ENCODE measurements at places on chromosomes 7 and 10. TPM values are rescaled to one million over a fixed set of nuclear protein-coding genes. Genes with fewer than 3 reads are reported as not detected.

The ZKSCAN5 gene
- 11.3 TPM for total RNA-seq

The SRRM3 gene
- 1.5 TPM for total RNA-seq

- no peak overlapping the region for H3K27ac ChIP-seq
- H3K27me3 ChIP-seq: no peaks in the 10 kb centered on the region
- no peak overlapping the region for H3K4me3 ChIP-seq
- DNase-seq: no peak
- H3K4me1 ChIP-seq: peaks cover 9% of the 10 kb centered on the region
- no peaks in the 10 kb centered on the region for H3K36me3 ChIP-seq
Observed at GRCh38 chr10:121511943-121512342, 86.3 kb downstream of the FGFR2 start.

DNA sequence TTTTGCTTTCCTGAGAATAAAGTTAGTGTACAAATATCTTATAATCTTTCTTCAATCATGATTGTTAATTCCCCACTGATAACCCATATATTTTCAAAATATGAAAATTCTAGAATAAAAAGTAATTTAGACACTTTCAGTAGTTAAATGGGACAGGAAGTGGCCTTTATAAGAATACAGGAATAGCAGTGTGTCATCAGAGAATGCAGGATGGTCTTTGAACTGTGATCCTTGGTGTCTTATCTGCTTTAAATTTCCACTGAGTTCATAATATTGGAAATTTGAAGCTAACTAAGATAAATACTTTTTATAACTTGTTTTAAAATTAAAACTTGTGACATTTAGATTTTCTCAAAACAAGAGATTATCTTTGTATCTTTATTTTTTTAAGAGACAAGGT lies 75.4 kb downstream of the CREM start:
- H3K4me1 ChIP-seq: peaks cover 5% of the 10 kb centered on the region
- H3K4me3 ChIP-seq: no peak overlapping the region

DNA sequence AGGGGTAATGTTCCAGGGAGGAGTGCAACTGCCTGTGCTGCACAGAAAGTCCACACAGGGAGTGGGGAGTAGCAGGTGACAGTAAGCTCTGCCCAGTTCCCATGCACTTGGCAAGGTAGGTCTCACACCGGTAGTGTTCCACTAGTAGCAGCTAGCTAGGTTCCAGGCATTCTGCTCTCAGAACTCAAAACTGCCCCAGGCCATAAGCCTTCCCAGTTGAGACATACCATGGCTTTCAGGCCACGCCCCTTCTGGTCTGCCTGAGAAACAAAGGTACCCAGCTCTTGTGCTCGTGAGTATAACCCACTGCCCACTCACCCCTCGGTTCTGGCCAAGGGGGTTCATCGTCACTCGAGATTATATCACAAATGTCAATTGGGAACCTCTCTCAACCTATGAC lies 12.6 kb downstream of the CASP7 start:
- H3K36me3 ChIP-seq: peaks cover 2% of the 10 kb centered on the region
- no peak overlapping the region for H3K27ac ChIP-seq
- no peaks in the 10 kb centered on the region for H3K27me3 ChIP-seq
- no peak for DNase-seq
- H3K4me3 ChIP-seq: no peak overlapping the region
- H3K4me1 ChIP-seq: no peaks in the 10 kb centered on the region

The KIAA1549 gene
- total RNA-seq: 5.7 TPM

GRCh38 chr10:15224948-15225347 lies 56.5 kb upstream of the NMT2 start:
- no peak overlapping the region for H3K4me3 ChIP-seq
- no peaks in the 10 kb centered on the region for H3K27me3 ChIP-seq
- no peaks in the 10 kb centered on the region for H3K4me1 ChIP-seq
- no peak overlapping the region for H3K27ac ChIP-seq
- no peak for DNase-seq

GRCh38 chr10:31317652-31318381 lies 1.2 kb upstream of the ZEB1 start:
- peak overlapping the region; percentile 91 for H3K4me3 ChIP-seq
- peaks cover 23% of the 10 kb centered on the region for H3K27me3 ChIP-seq
- H3K36me3 ChIP-seq: no peaks in the 10 kb centered on the region
- H3K27ac ChIP-seq: peak overlapping the region; percentile 77
- H3K4me1 ChIP-seq: no peaks in the 10 kb centered on the region
- no peak for DNase-seq

The HDAC9 gene
- total RNA-seq: 6.7 TPM

The CAV1 gene
- total RNA-seq: 47.8 TPM

DNA sequence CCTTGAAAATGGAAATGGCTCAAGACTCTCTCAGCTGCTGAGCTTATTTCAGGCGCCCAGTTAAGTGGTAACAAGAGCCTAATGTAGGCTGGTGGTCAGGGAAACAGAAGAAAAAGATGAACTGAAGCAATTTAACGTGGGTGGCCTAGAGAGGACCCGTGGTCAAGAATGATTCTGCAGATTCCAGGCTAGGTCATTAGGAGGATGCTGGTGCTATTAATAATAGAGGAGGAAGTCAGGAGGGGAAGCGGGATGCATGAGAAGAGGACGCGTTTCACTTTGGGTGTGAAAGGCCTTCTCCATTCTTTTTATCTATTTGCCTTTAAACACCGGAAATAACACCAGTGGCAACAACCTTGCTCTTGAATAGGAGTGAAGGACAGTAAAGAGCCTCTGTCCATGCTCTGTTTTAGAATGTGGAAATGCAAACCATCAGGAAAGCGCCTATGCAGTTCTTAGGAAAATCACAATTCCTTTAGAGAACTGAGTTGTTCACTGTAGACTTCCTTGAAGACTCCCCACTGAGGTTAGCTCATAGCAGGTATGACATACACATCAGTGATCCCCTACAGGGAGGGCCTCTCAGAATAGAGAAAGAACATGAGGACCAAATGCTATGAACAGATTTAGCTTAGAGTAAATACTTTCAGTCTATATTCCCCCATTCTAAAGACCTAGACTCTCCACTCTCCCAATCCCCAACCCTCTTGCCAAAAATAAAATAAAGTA lies 8.6 kb downstream of the LIPA start:
- no peaks in the 10 kb centered on the region for H3K27me3 ChIP-seq
- no peak overlapping the region for H3K27ac ChIP-seq
- H3K4me1 ChIP-seq: peaks cover 8% of the 10 kb centered on the region

The GPC2 gene
- total RNA-seq: 5.3 TPM

DNA sequence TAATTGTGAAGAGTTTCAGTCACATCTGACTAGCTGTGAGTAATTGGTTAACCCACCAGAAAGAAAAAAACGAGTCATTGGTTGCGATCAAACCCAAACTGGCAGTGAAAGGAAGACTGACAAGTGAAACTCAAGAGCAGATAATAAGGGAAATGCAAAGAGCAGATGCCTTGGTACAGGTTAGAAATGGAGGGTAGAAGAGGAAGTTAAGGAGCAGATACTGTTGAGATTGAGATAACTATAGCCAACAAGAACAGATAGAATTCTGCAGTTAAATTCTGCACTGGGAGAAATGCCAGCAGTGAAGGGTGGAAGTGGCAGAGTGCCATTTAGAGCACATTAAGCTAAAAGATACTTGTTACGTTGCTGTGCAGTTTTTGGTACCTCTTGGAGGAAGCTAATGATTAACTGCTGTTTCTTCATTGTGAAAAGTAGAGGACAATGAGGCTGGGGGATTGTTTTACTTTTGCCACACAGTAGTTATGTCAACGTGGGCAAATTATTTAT lies 65.8 kb downstream of the CDK13 start:
- no peak overlapping the region for H3K4me3 ChIP-seq
- no peak overlapping the region for H3K27ac ChIP-seq
- DNase-seq: peak; percentile 5
- H3K4me1 ChIP-seq: peaks cover 5% of the 10 kb centered on the region

DNA sequence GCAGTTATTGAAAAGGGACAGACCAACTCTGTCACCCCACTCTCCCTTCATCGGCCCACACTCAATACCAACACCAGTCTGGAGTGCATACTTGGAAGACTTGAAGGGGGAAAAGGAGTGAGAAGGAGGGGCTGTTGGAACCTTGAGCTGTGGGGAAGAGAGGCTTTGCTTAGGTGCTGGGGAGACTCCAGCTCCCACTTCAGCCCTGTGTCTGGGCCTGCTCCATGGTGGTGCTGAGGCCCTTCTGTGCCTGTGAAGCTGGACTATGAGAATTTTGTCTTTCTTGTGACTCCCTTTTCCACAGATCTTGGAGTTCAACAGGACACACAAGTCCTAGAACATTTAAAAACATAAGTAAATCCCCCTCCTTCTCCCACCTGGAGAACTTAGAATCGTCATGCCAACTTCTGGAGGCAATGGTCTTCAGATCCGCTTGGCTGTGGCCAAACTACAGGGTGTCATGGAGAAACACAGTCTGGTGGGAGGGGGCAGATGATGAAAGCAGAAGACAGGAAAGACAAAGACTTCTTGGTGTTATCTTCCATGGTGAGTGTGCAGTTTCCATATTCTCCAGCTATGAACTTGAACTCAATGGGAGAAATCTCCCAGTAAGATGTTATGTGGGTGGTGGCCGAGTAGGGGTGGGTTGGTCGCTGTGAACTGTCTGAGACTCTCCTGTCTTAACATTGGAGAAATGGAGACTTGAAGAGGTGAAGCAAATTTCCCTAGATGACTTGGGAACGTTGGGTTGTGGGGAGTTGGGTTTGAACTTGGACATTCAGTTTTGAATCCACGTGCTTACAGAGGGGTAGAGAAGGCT lies 18.4 kb upstream of the GIMAP8 start:
- H3K4me1 ChIP-seq: no peaks in the 10 kb centered on the region
- peaks cover 3% of the 10 kb centered on the region for H3K27me3 ChIP-seq
- no peak overlapping the region for H3K4me3 ChIP-seq
- H3K36me3 ChIP-seq: no peaks in the 10 kb centered on the region
- H3K27ac ChIP-seq: no peak overlapping the region
